Effector memory CD4-positive, alpha-beta T cell (primary cell): ENCODE measurements at places on chromosomes 2 and 18.

DNA sequence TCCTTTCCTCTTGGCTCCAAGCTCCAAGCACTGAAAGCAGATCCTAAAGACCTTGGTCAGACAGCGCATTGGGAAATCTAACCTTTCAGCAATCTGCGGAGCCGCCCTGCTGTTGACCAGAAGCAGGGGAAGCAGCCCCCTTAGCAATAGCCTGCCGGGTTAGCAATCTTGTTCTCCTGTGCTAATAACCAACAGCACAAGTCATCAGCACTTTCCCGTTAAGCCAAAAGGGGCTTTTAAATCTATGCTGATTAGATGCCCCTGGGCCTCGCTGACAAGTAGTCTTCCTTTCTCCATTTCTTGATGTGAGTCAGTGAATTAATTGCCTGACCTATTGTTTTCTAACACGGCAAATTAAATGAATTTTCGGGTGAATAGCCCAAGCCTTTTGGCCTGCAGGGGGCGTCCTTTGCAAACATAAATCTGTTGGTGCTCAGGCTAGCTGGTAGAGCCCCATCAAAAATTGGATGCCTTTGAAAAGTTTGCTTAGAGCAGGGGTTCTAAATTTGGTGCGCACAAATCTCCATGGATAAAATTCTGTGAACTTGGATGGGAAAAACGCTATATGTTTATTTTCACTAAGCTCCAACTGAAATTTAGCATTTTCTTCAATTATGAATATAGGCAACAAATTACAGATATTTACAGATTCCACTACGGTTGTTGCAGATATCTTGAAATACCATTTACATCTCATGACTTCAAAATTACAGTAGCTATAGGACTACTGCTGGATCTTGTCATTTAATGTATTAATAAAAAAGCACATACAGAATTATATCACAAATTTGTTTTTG is 24.6 kb downstream of the MAIP1 start:
- DNase-seq = peak; percentile 59

- DNase-seq = no peak
Observed at GRCh38 chr2:233964581-233964980, 47.4 kb downstream of the TRPM8 start.

- no peak for DNase-seq
Observed at GRCh38 chr2:207938886-207939285, 86.4 kb downstream of the PLEKHM3 start.

DNA sequence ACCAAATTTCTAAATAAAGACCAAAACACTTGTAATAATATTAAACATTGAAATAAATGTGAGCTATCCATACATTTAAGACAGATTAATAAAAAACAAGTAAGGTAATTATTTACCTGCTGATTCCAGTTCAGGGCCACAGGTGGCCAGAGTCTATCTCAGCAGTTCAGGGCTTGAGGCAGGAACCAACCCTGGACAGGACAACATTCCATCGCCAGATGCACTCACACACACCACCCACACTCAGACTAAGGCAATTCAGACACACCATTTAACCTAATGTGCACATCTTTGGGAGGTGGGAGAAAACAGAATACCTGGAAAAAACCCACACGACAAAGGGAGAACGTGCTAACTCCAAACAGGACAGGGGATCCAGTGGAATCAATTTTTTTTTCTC is 14.1 kb upstream of the WDSUB1 start:
- no peak for DNase-seq

DNA sequence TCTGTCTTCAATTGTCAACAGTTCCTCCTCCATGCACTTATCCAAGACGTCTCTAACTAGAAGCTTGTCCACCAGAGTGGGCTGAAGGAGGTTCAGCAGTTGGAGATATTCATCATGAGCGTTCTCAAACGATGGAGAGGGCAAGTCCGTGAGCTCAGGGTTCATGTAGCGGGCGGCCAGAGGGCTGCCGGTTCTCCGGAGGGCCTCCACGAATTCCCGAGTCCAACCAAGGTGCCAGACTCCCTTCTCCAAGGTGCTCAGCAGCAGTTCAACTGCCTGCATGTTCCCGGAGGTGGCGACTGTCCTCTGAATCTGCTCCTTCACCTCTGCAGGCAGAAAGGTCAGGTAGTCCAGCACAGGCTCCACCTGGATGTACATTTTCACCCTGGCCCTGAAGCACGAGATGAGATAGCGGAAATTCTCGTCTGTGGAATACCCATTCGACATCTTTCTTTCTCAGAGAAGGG is 590 bp downstream of the IFIH1 start:
- peak; percentile 8 for DNase-seq

DNA sequence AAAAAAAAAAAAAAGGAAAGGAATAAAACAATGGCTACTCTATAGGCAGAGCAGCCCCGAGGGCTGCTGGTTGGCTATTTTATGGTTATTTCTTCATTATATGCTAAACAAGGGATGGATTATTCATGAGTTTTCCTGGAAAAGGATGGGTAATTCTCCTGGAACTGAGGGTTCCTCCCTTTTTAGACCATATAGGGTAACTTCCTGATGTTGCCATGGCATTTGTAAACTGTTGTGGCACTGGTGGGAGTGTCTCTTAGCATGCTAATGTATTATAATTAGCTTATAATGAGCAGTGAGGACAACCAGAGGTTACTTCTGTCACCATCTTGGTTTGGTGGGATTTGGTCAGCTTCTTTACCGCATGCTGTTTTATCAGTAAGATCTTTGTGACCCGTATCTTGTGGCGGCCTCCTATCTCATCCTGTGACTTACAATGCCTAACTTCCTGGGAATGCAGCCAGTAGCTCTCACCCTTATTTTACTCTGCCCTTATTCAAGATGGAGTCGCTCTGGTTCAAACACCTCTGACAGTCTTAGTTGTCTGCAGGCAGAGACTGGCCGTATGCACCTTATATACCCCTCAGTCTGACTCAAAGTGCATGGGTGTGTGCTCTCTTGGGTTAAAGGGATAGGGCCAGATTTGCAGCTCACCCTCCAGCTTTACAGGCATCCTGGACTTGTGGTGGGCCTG is 57.7 kb downstream of the HAUS1 start:
- DNase-seq = no peak

- no peak for DNase-seq
Observed at GRCh38 chr2:159855143-159855542, 57.1 kb upstream of the CD302 start.

DNA sequence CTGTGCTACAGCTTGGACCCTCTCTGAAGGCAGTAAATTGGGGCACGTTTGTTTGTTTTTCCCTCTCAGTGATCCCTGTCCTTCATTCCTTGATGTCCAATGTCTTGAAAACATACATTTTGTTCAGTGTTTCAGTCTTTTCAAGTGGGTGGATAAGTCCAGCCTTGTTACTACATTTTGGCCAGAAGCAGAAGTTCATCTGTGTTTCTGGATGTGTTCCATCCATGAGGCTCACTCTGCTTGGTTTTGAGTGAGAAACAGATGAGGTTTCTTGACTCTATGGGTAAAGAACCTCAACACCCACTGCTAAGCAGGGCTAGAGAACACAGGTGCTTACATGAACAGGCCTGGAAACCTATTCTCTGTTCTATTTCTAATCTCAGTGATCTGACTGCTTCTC is 74.5 kb upstream of the RFX8 start:
- DNase-seq = no peak

- DNase-seq = no peak
Observed at GRCh38 chr2:231069379-231070054, 12.8 kb downstream of the PSMD1 start.

GRCh38 chr2:96642564-96643360 is at the start of gene FER1L5:
FER1L5 (plus strand) TSS chr2:96642764; CDS start chr2:96642837, 73 bp downstream.
- no peak for DNase-seq

GRCh38 chr2:232448304-232448690 is 7.7 kb upstream of the ALPI start:
- DNase-seq = no peak

DNA sequence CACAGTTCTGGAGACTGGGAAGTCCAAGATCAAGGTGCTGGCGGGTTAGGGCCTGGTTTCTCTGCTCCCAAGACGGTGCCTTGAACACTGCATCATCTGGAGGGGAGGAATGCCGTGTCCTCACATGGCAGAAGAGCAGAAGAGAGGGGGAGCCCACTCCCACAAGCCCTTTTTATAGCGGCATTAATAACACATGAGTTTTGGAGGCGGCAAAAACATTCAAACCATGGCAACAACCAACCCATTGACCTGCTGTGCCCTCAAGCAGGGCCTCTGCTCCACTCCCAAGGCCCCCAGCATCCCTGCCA is 62.0 kb downstream of the SMAD7 start:
- no peak for DNase-seq

DNA sequence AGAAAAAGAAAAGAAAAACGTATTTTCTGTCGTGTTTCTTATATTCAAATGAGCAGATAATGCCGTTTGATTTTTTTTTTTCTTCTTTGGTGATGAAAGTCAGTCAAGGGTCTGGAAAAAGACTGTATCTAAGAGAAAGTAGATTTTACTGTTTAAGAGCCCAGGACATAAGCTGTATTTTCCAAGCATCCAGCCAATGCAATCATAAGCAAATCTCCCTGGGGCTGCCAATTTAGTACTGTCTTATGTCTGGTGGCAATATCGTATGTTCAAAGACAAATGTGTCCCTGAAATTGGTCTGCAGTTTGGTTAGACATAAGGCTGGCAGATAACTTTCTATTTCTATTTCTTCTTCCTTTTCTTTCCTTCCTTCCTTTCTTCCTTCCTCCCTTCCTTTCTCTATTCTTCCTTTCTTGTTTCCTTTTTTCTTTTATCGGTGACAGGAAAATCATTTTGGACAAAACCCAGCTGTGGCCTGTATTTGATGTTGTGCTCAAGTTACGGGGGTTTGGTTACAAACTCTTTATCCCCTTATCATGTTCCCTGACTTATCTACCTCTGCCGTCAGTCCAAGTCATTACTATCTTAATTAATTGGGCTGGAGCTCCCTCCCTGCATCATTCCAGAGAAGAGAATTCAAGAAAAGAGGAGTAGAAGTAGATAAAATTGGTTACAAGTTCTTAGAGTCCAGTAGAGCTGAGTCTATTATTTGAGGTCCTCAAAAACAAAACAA is 683.4 kb upstream of the FSHR start:
- DNase-seq = no peak

DNA sequence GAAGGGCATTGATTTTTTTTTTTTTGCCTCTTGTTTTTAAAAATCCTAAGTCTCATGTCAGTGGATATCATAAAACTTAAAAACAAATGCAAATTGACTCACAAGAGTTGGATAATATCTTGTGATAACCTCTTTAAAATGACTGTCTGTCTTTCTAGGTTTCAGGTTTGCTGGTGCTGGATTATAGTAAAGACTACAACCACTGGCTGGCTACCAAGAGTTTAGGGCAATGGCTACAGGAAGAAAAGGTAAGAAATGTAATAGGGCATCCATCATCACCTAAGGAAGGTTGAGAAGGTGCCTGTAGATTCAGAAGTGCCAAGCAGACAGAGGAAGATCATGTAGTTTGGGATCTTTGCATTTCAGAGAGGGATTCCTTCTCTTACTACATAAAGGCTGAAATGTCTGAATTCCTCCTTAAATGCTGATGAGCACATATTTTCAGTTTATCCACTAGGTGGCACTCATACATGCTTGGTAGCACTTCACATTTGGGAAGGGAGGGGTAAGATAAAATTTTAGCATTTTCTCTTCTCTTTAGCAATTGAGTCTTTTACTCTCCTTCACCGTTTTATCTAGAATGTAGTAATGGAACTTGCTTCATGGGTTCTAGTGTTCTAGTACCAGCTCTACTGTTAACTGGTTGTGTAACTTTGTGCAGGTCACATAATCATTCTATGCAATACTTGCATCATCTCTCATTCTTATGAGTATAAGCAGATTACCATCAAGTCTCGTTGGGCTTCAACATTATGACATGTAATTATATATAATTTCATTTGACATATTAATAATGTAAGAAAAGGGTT is 21.1 kb downstream of the CPS1 start:
- no peak for DNase-seq

DNA sequence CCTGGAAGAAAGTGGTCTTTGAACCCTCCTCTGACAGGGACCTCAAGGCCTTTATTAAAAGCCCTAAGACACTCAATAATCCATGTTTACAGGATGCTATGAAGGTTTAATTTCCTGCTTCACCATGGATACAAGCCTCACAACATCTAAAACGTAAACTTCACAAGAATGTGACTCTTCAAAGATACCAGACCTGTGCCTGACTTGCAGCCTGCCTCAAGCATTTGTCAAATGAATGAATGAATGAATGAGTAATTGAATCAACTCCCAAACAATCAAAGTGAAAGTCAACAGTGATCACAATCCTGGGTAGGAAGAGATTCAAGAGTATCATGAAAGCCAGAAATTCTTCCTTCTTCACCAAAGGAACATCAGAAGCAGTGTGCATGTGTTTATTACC is 30.4 kb downstream of the KLF7 start:
- DNase-seq = no peak

GRCh38 chr18:61596296-61596695 is 263.1 kb downstream of the CDH20 start:
- DNase-seq = no peak

DNA sequence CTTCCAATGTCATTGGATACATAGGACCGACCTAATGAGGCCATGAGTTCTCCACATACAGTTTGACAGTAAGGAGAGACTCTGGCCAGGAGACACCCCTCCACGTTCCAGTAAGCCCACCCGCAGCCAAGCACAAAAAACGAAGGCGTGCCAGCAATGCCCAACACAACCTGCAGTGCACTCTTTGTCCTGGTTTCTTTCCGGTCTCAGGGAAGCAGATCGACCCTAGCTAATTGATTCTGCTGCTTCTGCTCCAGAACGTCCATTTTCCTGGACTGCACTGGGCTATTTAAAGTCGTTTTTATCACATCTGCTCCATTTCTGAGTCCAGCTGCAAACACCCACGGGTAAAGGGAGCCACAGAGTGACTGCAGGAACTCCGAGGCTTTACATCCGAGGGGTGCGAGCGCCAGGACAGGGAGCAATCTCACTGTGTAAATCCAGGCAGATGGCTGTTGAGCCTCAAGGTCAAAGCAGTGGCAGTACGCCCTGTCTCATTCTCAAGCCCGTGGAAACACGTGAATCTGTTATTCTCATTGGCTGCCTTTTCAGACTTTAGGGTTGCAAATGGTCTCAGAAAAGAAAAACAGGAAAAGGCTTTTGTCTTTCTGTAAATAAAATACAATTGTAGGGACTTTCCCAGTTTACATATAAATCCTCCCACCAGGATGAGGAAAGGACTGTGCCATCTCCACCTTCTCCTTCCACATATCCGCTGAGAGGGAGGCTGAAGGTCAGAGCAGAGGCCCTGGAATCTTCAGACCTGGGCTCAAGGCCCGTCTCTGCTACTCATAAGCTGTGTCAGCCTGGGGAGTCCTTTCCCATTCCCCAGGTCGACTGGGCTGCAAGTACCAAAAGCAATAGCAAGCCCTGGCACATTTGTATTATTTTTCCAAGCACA is 40.7 kb downstream of the TMEM163 start:
- DNase-seq = no peak

- no peak for DNase-seq
Observed at GRCh38 chr2:98582523-98582922, 25.8 kb downstream of the COA5 start.
